ENCODE measurements at places on chromosomes 3 and 15.

DNA sequence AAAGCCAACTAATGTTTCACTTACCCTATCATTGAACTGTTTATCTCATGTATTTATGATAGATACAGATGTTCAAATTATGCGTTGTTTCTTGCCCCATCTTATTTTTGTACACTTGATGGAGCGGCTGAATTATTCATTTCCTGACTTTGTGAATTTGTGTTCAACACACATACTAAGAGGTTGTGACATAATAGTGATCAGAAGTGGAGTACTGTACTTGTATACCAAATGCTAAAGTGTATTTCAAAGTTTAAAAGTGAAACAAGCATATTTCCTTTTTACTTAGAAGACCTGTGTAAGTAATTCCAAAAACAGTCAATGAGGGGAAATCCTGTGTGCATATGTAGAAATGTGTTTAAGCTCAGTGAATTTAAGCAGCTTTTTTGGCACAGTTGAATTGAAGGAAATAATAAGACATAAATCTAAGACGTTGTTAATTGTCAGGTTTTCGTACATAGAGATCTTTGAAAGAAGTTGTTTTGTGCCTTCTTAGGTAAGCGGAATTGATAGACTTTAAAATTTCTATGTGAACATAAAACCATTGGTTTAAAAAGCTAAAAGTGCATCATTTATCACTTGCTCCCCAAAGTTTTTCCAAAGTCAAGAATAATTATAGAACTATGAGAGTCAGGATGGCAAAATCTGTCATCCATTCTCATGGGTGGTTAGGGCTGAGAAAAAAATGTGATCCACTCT, 1.9 kb downstream of the NFKBIZ start:
- no peak for DNase-seq

DNA sequence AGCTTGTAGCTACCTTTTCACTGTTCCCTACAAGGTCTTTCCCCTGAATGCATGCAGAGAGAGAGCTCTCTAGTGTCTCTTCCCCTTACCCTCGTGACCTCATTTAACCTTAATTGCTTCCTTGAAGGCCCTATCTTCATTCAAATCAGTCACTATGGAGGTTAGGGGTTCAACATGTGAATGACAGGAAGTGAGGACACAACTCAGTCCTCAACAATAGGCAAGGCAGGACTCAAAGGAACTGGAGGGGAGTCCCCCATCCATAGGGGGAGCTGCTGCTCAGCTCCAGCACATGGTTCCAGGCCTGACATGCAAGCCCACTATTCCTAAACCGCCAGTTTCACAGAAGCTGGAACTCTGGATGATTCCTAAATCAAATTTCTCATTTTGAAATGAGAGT, 33.8 kb upstream of the GYG1 start:
- DNase-seq = no peak

DNA sequence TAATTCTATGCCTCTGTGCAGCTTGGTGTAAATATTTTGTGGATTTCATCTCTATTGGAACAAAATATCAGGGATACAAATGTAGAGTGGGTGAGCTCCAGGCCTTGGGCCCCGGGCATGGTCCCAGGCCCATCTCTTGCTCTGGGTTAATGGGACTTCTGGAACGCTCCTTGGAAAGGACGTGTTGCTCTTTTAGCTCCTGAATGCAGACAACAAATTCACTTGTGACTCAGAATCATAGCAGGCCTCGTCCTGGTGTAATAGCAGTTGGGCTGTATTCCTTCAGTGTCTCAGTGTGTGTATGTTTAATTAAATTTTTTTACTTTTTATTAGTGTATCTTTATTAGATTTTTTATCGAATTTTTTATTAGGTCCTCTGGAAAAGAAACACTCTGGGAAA, 266.7 kb upstream of the C2CD4B start:
- DNase-seq = no peak

GRCh38 chr3:87706176-87706575, 352.6 kb downstream of the CGGBP1 start:
- no peak for DNase-seq

- DNase-seq = no peak
Measured at GRCh38 chr3:106103383-106103782, 234.6 kb upstream of the CBLB start.

DNA sequence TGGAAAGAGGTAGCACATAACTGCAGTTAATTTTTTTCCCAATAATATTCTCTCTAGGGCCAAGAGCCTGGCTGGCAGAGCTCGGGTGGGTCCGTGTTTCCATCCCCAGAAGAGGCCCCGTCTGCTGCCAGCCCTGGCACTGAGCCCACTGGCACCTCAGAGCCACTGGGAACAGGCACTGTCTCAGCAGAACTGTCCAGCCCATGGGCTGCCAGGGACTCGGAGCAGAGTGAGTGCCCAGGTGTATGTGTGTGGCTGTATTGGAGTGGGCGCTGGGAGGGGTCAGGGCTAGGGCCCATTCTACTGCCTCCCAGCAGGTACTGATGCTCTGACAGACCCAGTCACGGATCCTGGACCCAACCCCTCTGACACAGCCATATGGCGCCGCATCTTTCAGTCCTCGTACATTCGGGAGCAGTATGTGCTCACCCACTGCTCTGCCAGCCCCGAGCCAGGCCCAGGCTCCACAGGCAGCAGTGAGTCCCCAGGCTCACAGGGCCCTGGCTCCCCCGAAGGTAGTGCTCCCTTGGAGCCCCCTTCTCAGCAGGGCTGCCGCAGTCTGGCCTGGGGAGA, 8.9 kb downstream of the VWA5B2 start:
- DNase-seq = no peak

GRCh38 chr3:32176989-32177701, 61.3 kb upstream of the CMTM8 start:
- peak; percentile 23 for DNase-seq

- no peak for DNase-seq
Measured at GRCh38 chr15:66830358-66830757, 128.3 kb downstream of the SMAD6 start.

DNA sequence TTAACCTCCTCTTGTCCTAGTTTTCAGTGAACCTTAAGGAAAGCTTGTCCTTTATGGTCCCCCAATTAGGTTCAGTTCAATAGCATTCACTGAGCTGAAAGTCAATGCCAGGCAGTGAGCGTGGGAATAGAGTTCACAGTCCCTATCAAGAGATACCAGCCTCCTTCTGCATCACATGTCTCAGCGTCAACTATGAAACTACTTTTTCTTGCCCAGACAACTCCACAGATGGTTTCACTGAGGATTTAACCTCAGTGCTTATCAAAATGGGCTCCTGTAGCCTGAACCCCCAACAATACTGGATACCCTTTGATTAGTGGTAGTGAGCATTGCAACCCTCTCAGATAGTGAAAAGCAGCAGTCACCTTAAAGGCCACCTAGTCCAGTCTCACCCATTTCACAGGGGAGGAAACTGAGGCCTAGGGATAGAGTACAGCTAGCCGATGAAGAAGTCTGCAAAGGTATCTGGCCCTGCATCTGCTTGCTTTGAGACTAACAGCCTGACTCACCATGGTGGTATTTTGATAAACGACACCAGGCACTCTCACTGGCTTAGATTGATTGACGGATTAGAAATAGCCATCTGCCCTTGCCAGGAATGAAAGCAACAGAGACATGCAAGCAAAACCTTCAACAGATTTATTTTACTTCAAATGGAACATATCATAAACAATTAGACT, 1.6 kb upstream of the UBA3 start:
- DNase-seq = no peak

DNA sequence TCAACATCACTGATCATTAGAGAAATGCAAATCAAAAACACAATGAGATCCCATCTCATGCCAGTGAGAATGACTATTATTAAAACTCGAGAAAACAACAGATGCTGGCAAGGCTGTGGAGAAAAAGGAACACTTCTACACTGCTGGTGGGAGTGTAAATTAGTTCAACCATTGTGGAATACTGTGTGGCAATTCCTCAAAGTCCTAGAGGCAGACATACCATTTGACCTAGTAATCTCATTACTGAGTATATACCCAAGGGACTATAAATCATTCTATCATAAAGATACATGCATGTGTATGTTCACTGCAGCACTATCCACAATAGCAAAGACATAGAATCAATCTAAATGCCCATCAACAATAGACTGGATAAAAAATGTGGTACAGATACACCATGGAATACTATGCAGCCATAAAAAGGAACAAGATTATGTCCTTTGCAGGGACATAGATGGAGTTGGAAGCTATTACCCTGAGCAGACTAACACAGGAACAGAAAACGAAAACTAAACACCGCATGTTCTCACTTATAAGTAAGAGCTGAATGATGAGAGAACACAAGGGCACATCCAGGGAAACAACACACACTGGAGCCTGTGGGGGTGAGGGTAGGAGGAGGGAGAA, 15.2 kb upstream of the AVEN start:
- no peak for DNase-seq

DNA sequence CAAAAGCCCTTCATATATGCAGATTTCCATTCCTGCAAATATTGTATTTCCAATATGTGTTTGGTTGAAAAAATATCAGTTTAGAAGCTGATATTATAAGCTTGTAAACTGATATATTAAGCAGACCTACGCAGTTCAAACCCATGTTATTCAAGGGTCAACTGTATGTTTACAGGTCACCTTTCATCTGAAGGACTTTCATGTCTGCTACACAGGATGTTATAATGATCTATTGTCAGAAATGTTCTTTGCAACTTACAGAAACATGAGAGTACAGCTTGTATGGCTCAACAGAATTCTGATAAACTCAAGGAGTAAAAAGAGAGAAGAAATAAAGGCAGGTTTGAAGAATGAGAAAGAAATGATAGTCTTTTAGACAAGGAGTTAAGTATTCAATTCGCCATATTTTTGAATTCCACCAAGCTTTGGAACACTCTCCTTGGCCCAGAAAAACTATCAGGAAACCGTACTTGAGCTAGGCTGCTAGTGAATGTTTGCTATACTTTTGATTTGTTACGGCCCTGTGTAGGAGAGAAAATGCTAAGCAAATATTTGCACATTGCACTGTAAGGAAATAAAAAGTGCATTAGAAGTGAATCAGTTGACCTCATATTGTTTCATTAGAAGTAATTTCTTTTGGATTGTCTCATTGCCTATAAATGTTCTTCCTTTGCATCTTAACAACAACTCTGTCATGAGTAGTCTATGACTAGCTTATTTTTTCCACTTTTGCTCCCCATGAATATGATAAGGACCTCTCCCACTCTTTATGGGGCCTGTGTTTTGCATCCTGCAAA, 81.2 kb downstream of the NEK11 start:
- DNase-seq = no peak

DNA sequence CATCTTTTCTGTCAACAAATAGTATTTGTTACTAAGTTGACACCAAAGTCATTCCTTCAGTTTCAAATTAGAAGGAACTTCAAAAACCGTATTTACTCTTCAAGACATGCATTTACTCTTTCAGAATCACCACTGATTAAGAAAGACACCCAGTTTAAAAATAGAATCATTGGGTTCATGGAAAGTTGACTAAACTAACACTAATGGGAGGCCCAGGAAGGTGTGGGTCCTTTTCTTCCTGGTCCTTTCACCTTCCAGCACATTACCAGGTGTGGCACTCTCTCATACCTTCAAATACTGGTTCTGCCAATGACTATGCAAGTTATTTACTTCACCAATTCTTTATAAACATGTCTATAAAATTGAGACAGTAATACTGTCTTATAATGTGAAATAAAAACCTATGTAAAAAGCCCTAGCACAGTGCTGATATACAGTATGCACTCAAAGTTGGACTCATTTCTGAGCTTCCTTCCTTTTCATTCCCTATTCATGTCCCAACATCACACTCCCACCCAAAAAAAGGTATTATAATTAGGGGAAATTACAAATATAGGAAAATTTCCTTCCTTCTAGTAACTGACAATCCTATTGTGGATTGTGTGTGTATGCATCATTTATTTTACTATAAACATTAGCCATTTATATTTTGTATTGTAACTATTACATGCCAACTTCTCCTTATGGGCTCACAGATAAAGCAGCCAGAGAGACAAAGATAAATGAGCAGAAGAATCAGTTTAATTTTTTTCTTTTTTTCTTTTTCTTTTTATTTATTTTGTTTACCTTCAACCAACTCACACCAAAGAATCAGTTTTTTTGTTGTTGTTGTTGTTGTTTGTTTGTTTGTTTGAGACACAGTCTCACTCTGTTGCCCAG, 48.9 kb downstream of the LRRFIP2 start:
- DNase-seq = no peak

- DNase-seq = peak; percentile 51
Measured at GRCh38 chr3:49906073-49906743, 2.5 kb upstream of the MST1R start.

- DNase-seq = peak; percentile 21
Measured at GRCh38 chr3:172877011-172877410, 126.5 kb downstream of the ECT2 start.

DNA sequence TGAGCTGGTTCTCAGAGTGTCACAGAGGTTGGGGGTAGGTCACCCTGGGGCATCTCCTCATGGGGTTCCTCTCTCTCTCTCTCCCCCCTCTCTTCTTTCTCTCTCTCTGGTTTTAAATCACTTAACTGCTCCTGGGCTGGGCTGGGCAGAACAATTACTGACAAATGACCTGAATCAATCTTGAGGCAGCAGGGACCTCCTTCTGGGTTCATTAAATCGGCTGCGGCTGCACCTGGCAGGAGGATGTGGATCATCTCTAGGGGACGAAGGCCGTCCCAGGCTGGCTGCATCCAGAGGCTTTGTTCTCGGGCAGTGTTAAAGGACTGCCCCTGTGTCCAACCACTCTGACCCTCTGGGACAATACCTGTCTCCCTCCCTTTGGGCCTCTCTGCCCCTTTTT, 143.1 kb downstream of the TLE3 start:
- no peak for DNase-seq

- DNase-seq = no peak
Measured at GRCh38 chr3:137008131-137008530, 50.3 kb downstream of the IL20RB start.

DNA sequence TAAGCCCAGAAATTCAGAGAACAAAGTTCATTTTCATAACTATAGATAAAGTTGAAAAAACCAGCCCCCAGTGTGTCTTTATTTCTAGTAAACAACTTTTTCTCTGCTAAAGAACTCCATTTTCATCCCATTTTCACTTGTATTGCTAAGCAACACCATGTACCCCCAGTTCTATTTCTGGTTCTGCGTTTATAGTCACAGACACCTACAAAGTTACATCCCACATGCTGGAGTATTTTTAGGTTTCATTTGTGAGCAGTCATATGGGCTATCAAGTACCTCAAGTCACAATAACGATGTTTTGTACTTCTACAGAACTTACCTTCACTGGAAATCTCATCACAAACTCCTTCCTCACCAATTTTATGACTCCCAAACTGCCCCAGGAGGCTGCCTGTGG, 236.5 kb downstream of the RSL24D1 start:
- DNase-seq = no peak

Data from thyroid gland (tissue), 4 donors.